Stimulated activated CD4-positive, alpha-beta T cell treated with anti-CD3 and anti-CD28 coated beads, Interleukin-15, amount 100 ng/mL, for 1 hour (primary cell): ENCODE measurements at places on chromosomes 5 and 9.

- no peak for DNase-seq
Observed at GRCh38 chr9:36169166-36169565, at the start of gene CCIN. CCIN (plus strand) TSS chr9:36169388; CDS start chr9:36169503, 115 bp downstream.

DNA sequence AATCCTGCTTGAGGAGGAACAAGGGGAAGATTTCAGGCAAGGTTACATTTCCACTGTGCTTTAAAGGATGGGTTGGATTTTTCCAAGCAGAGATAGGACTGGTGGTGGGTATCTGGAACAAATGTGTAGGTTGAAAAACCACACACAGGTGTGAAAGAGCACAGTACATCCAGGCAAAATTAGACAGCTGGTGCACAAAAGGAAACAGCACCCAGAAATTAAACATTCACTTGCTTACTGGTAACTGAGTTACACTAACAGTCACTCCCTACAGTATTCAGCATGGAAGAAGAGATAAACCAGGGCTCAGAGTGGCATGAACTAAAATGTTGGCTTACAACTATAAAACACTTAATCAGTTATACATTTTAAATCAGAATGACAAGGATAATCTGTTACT is 81.5 kb upstream of the RASEF start:
- no peak for DNase-seq

DNA sequence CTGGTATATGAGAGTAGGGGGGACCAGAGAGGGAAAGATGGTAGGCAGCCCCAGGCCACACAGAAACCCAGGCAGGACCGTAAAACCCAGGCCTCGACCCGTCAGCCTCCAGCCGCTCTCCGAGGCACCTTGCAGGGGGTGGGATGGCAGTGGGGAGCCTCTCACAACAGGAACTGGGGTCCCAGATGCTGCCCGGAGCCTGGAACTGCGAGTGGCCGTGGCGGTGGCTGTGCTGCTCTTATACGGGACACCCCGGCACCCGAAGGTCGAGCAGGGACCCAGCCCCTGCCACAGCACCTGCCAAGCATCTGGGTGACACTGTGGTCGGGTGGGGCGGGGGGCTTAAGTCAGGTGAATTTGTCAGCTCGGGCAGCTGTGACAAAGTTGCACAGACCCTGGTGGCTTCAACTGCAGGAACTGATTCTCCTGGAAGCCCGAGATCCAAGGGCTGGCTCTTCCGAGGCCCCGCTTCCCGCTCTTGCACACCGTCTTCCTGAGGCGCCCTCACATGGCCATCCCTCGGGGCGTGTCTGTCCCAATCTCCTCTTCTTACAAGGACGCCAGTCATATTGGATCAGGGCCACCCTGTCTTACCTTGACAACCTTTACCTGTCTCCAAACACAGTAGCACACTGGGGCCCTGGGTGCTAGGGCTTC is 47.6 kb upstream of the EGFL7 start:
- DNase-seq, result no peak

DNA sequence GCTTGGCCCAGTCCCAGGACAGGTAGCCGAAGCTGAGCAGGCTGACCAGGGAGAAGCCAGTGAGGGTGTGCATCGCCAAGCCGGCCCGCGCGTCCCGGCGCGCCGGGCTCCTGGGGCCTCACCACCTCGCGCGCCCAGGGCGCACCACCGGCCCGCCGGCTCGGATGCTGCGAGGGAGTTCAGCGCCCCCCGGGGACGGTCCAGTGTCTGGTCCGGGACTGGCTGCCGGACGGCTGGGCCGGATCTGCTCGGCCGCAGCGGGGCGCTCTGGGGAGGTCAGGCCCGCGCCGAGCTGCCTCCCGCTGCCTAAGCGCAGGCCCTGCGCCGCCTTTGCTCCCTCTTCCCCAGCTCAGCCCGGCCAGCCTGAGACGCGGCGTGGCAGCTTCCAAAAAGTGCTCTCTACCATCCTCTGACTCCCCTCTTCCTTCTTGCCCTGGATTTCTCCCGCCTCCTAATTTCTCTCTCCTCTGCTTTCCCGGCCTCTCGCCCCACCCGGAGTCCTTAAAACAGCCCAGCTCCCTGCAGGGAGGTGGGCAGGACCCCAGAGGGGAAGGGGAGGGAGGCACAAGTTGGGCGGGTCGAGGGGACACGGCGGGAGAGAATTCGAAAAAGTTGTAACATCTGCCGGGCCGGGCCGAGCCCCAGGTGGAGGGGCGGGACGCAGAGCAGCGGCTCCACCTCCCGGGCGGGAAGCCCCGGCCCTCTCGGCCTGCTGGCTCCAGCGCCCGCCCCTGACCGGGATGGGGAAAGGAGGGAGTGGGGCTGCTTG is at the start of gene ARSI:
Gene ARSI, minus strand, starts transcription at position 605 of the 769 bp plus-strand sequence. Its CDS starts 532 bp downstream, at position 73.
- DNase-seq, result no peak

DNA sequence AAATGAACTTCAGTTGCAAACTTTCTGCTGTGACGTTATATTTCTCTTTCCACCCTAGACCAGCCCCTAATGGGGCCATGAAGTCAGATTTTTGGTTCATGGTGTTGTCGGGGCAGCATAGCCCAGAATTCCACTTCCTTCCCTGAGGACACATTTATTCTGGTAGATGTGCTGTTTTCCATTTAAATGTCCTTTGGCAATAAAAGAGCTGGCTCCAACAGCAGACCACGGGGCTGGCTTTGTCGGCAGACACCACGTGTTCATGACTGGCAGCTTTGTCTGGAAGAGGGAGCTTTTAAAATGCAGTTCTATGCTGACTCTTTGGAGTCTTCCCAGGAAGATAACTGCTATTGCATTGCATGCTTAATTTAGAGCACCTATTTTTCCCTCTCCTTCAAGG is 17.6 kb upstream of the LCP2 start:
- DNase-seq, result no peak

DNA sequence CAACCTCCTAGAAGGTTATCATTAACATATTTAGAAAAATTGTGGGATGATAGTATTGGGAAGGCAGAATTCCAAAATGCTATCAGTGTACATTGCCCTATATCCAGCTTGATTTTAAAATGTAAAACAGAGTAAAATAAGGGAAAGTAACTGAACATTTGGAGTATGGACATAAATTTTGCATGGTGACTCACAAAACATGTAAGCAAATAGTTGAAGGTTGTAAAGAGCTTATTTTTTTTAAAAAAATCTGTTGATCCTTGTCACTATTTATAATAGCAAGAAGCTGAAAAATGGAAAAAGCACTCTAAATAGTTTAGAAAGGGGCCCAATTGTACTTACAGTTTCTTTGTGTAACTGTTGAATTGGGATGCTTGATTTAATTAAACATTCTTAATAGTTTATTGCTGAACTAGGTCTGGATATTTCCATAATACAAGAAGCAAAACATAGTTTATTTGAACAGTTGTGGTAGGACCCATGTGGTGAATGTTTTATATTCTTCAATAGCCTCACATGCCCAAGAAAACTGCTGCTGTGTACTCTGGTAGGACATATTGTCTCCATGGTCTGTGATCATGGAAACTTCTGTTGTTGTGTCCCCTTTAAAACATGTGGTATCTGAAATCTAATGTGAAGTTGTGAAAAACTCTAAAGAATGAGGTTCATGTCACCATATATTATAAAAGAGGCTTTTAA is 82.4 kb downstream of the NNT start:
- no peak for DNase-seq

GRCh38 chr5:1899201-1899600 is 16.5 kb upstream of the IRX4 start:
- DNase-seq, result no peak
